ENCODE measurements at places on chromosomes 13 and 19.

DNA sequence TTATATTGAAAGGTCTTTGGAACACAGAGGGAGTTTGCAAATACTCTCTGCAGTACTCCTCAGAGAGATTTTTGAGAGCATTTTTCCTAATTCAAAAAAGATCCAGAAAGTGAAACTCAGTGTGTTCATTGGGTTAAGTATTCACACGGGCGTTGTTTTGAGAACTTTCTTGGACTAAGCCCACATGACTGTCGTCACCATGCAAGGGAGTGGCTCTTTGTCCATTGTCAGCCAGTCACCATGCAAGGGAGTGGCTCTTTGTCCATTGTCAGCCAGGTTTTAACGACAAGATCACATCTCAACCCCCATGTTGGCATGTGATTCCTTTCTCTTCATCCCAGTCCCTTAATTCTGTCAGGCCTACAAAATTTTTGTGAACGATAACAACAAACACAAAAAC is 81.2 kb upstream of the STK24 start:
- no peak for DNase-seq

DNA sequence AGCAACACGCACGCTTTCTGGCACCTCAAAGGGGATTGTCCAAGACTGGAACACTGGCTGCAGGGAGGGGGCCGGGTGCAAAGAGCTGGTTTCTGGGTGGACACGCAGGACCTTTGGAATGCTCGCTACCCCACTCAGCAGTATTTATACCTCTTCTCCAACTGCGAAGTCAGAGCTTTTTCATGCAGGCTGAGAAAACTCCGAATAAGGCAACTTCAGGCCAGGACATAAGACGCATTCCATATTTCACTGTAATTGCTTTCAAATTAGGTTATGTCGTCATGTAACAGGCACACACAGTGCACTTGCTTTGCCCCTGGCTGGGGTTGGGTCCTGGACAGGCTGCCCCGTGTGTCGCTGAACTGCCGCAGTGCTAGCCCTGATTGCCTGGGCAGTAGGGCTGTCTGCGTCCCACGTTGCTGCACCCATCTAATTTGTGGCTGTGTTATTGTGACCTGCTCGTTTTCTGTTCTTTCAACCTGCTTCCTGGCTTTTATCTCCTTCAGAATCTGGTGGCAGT is 44.5 kb downstream of the ACTN4 start:
- no peak for DNase-seq

GRCh38 chr13:26377038-26377437 is 123.1 kb downstream of the CDK8 start:
- no peak for DNase-seq

- no peak for DNase-seq
Observed at GRCh38 chr13:48660361-48661076, 6.8 kb downstream of the CYSLTR2 start.

- DNase-seq: no peak
Observed at GRCh38 chr13:29935309-29935981, 85.0 kb upstream of the UBL3 start.

GRCh38 chr13:99796175-99796819 is 175.3 kb downstream of the ZIC5 start:
- DNase-seq: no peak

DNA sequence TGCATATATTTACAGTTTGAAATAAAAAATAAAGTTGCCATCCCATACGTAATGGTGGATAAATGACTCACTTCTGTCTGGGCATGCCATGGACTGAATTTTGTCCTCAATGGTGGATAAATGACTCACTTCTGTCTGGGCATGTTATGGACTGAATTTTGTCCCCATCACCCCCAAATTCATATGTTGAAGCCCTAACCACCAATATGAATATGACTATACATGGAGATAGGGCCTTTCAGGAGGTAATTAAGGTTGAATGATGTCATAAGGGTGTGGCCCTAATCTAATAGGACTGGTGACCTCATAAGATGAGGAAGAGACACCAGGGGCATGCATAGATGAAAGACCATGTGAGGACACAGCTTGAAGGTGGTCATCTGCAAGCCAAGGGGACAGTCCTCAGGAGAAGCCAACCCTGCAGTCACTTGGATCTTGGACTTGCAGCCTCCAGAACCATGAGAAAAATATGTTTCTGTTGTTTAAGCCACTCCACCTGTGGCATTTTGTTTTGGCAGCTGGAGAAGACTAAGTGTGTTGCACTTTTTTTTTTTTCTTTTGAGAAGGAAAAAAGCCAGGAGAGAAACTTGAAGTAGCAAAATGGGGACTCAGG is 41.8 kb downstream of the RFC3 start:
- DNase-seq: no peak

GRCh38 chr13:61414686-61415057 is 977 bp downstream of the PCDH20 start:
- DNase-seq: no peak

GRCh38 chr13:37657134-37657533 is 58.6 kb upstream of the POSTN start:
- DNase-seq: no peak

GRCh38 chr13:78910147-78910546 is 251.2 kb upstream of the OBI1 start:
- no peak for DNase-seq

- no peak for DNase-seq
Observed at GRCh38 chr13:51058461-51059167, 52.5 kb downstream of the C13orf42 start.

DNA sequence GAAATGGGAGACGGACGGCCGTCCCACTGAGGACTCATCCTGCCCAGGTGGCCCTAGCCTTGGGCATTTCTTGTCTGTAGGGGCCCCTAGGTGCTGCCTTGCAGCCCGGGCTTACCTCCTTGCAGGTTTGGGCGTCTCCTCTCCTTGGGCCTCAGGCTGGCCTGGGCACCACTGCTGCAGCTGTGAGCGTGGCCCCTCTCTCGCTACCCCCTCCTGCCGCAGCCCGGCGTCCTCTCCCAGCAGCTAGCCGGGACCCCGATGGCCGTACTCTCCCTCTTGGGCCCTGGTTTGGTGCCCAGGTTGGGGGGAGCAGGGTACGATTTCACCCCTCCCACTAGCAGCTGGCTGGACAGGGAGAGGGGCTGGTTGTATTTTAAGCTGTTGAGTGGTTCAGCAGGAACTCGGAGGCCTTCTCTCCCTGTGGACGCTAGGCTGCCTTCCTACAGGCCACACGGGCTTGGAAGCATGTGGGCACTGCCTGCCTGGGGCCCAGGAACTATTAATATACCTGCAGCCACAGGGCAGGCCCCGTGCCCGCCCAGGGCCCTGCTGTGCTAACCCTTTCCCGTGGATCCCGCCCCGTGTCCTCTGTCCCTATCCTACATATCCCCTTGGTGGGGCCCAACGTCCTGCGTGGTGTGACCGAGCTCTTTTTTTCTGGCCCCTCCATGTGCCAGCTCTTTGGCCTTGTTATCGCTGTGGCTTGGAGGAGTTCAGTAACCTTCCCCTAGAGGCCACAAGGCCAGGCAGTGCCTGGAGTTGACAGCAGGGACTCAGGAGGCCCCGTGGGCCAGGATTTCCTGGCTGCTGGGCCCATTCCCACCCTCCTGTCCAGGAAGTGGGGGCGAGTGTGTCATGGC is 11.7 kb downstream of the NDUFB7 start:
- no peak for DNase-seq

DNA sequence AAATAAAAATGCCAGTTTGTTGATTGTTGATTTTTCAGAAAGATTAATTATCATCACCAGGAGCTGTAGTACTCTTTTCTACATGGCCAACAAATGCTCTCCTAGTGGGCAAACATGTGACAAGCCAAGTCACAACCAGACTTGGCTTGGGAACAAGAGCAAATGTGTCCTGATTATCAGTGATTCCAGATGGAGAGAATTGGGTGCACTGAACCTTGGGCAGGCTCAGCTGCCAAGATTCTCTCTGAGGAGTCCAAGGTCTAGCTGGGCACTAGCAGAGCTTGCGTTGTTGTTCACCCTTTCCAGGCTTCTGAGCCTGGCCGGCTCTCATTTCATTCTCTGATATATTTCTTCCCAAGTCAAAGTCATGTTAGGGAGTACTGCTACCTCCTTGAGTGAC is 27.3 kb upstream of the GPI start:
- no peak for DNase-seq

GRCh38 chr13:76131551-76131950 is 495.4 kb downstream of the LMO7 start:
- DNase-seq: peak; percentile 30

GRCh38 chr13:54034047-54034446 is 1005.4 kb downstream of the OLFM4 start:
- no peak for DNase-seq

DNA sequence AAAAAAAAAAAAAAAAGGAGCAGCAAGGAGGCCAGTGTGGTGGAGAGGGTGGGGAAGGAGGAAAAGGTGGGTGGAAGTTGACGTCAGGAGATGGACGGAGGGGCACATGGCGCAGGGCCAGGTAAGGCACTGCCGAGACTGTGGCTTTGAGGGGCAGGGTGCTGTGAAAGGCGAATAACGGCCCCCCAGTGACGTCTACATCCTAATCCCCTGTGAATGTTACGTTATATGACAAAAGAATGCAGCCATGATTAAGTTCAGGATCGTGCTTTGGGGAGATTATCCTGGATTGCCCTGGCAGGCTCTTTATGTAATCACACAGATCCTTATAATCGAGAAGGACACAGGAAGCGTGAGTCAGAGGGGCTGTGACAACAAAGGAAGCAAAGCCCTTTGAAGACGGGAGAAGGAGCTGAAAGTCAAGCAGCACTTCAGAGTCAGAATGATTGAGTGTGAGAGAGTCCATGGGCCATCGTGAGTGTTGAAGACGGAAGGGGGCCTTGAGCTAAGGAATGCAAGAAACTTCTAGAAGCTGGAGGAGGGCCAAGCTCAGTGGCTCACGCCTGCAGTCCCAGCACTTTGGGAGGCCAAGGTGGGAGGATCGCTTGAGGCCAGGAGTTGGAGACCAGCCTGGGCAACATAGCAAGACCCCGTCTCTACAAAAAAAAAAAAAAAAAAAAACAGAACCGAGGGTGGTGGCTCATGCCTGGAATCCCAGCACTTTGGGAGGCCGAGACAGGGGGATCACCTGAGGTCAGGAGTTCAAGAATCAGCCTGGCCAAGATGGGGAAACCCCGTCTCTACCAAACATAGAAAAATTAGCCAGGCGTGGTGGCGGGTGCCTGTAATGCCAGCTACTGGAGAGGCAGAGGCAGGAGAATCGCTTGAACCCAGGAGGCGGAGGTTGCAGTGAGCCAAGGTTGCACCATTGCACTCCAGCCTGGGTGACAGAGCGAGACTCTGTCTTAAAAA is 13.8 kb upstream of the CEACAM16 start:
- DNase-seq: no peak

GRCh38 chr19:41363371-41363752 is 587 bp downstream of the B9D2 start:
- no peak for DNase-seq

GRCh38 chr19:4889034-4889815 is 13.5 kb downstream of the ARRDC5 start:
- DNase-seq: peak; percentile 64

GRCh38 chr19:58543826-58544590 is at the start of gene TRIM28:
TSS of gene TRIM28 (plus strand) at chr19:58544064. CDS start at chr19:58544758, 694 bp downstream.
- no peak for DNase-seq

DNA sequence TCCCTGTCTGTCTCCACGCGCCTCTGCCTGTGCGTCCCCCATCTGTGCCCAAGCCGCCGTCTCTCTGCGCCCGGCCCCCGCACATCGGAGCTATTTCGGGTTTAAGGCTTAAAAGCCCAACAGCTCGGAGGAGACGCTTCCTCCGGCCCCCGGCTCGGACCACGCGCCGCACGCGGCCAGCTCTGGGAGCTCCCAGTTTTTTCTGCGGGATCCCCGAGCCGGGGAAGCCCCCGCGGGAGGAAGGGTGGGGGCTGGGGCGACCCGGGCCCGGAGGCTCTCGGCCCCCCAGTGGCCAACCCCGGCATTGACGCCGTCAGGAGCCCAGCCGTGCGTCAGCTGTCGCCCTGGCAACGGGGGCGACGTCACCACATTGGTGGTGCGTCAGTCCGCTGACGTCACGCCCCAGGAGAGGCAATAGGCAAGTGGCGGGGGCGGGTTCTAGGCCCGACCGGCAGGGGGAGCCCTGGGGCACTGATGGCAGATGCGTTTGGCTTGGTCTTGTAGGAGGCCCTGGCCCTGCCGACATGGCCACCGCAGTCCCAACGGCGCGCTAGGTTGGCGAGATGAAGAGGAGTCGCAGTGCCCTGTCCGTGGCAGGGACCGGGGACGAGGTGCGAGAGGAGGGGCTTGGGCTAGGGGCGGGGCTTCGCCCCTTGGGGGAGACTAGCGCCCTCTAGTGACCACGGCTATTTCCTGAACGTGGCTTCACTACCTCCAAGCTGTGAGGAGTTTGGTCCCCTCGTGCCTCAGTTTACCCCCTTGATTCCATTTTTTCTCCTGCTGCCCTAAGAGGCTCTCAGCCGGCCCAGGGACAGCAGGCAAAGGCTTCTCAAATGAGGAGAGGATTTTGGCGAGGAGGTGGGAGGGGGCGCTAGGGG is 3.7 kb upstream of the PDE4A start:
- peak; percentile 64 for DNase-seq

GRCh38 chr19:18098891-18099622 is 1.5 kb downstream of the MAST3 start:
- peak; percentile 23 for DNase-seq

GRCh38 chr13:34623331-34623730 is 318.7 kb upstream of the NBEA start:
- no peak for DNase-seq

DNA sequence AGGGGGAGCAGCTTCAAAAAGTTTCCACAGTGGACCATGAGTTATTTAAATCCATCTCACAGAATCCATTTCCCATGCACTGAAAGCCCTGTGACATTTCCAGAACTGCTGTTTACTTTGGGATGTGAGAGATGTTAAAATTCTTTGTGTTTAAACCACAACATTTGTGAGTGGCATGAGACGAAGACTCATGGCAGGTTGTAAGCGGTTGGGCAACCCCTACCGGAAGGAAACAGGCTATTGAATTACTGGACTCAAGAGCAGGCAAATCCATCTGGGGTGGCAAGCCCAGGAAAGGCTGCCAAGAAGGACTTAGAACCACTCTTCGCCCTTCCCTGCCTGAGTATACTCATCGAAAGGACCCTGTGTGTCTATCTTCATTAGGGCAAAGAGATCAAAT is 22.3 kb upstream of the CLDN10 start:
- DNase-seq: peak; percentile 80

GRCh38 chr19:15550929-15551292 is 42.6 kb downstream of the CYP4F22 start:
- DNase-seq: no peak

- no peak for DNase-seq
Observed at GRCh38 chr19:6020972-6021805, 43.2 kb upstream of the RANBP3 start.

DNA sequence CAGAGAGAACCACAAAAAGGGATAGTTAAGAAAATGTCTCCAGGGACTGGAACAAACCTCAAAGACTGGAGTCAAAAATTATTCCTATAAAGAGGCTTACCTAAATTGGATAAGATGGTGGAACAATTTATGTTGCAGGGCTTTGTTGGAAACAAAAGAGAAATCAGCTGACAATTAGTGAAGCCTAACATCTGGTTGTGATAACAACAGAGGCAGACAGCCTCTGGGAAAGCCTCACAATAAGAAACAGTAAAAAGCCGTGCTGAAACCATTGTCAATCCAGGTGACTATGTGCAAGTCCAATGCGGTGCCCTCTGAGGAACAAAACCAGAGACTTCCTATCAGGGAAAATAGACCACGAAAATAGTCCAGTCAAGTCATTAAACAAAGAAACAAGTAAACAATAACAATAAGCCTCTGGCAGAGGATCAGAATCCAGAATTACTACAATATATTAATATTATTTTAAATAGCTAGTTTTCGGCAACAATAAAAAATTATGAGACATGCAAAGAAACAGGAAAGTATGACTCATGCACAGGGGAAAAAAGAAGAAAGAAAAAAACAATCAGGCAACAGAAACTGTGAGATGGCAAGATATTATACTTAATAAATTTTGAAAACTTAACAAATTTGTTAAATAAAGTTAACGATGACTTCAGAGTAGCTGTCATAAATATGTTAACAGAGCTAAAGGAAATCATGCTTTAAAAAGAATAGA is 99.7 kb upstream of the RXFP2 start:
- DNase-seq: no peak
